Left forelimb (tissue), 1 donor: ENCODE measurements at places on chromosomes 2 and 18.
A peak's percentile ranks its signal among the peaks of the same experiment; 100 is the strongest.

- no peak for DNase-seq
These were observed 104.5 kb downstream of the ZNF516 start for GRCh38 chr18:76390452-76391035.

GRCh38 chr2:174561283-174561971 lies 36.2 kb downstream of the WIPF1 start:
- peak; percentile 85 for DNase-seq

GRCh38 chr18:75131381-75132000 lies 77.4 kb downstream of the PTGR3 start:
- no peak for DNase-seq

GRCh38 chr2:17517481-17518211 lies 594 bp downstream of the RAD51AP2 start:
- DNase-seq: no peak
